ENCODE measurements at places on chromosomes 12 and 14.

GRCh38 chr12:121915841-121916321 is 2.5 kb upstream of the CFAP251 start:
- no peak for DNase-seq

DNA sequence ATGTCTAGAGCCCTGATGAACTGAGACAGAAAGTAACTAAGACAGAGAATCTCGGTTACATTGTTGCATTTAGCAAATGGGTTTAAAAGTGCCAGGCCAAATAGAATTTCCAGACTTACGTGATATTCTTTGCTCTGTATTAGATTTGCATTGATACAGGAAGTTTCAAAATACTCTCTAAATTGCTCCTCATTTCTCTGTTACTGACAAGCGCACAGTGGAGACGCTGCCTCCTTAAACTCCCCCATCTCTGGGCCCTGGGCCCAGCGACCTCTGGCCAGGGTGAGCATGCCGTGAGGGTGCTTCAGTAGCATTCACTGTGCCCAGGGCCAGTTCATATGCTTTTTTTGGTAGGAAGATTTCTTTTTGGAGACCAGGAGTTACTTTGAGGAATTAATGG is 22.9 kb upstream of the EVL start:
- DNase-seq: no peak

DNA sequence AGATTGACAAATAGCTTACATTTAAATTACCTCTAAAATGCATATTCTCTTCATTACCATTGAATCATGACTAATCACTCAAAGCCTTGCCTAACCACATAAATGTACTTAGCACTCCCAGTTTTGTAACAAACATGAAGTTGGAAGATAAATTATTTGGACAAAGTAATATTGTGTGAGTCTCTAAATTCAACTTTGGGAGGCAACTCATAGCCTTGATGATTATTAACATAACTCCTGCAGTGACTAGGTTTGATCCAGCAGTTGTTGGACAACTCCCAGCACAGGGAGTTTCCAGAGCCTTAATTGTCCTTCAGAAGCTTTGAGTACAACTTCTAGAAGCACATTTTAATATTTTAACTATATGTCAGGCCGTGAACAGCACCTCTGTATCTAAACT is 153.4 kb upstream of the PDZRN4 start:
- DNase-seq: no peak

DNA sequence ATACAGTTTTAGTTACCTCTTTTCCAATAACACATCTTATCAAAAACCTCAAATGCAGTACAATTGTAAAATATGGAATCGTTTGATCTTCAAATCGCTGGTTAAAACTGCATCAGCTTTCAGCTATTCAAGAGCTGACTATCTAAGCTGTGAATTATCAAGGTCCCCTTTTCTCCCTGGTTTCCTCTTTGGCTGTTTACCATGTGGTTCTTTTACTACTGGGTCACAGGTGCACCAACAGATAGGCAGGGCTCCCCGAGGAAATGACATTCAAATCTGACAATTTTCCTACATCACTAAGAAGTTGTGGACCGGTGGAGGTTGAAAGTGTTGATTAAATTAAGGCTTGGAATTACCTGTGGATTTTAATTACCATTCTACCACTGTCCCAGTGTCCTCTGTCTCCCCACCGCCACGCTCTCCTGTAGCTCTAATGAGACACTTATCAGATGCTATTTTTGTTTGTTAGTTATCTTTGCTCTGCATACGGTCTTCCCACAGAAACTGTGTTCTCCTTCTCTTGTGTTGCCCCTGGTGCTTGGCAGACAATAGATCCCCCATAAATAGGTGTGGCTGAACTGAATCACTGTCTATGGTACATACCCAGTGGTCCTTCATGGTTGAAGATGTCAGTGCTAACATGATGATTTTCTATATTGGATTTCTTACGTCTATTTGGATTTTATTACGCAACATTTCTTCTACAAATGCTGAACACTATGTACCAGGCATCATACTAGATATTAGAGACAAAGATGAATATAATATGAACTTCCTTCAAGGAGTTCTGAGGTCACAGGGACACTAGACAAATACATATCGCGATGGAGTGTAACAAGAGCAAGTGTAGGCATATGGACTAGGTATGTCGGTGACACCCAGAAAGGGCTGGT is 20.9 kb upstream of the PLXNC1 start:
- DNase-seq: no peak

DNA sequence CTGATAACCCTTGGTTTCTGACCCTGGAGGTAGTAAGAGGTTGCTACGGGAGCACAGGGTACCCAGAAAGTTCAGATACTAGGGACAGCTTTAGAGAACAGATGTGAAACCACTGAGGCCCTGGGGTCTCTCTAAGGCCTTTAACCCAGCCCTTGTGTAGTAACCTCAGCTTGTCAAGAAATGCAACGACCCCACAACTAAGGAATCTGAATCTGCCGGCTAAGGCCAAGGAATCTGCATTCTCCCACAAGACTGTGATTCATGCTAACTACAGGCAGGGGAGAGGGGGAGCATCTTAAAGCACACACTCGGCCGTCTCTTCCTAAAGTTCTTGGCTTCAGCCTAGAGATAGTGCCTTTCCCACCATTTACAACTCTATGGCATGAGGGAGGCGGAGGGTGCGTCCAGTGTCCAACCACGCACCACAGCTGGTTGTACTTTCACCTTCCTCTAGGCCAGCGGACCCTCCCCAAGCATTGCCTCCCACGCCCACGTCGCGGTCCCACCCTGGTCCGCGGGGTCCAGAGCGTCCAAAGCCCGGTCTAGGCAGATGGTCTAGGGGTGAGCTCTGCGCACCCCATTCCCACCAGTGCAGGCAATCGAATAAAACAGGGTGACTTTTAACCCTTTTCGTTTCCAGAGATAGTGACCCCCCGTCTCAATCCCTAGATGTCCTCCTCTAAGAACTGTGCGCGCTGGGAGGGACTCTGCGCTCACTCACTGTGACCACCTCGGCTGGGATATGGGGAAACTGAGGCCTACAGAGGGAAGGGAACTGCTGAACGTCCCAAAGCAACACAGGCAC is 735 bp upstream of the VASH1 start:
- DNase-seq: no peak

DNA sequence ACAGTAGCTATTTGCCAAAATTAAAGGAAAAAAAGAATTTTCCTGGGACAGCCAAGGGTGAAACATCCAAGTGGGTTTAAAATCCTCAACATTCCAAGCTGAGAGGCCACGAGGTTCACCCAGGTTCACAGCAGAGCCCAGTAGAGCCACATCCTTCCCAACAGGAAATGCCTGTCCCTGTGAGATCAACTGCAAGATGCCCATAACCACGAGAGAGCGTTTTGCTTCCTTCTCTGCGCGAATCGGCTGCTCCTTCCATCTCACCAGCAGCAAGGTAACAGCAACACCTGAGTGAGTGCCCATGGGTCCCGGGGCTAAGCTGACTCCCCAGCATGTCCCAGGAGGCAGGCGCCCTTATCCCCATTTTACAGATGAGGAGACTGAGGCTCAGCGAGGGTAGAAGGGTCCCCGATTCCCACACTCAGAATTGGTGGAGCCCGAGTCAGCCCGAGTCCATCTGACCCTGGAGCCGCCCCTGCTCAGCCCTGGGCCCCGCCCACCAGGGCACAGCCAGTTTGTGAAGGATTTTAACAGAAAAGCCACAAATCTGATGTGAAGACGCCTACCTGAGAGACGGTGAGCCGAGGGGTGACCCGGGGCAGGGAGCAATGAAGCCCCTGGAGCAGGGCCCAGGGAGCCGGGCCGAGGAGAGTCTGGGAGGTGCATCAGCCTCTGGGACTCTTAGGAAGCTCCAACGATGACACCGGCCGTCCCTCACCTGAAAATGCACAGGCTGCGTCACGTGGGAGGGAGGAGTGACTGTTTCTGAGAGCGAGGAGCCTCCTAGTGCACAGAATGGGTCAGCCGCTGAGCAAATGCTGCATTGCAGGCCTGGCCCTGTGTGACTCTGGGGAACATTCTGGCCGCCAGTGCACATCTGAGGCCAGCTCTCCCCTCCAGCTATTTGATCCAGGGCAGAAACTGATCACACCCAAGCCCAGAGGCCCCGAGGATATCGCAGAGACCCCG is 236.9 kb upstream of the SFSWAP start:
- no peak for DNase-seq

GRCh38 chr12:124463341-124463921 is 104.0 kb downstream of the NCOR2 start:
- DNase-seq: peak; percentile 91

DNA sequence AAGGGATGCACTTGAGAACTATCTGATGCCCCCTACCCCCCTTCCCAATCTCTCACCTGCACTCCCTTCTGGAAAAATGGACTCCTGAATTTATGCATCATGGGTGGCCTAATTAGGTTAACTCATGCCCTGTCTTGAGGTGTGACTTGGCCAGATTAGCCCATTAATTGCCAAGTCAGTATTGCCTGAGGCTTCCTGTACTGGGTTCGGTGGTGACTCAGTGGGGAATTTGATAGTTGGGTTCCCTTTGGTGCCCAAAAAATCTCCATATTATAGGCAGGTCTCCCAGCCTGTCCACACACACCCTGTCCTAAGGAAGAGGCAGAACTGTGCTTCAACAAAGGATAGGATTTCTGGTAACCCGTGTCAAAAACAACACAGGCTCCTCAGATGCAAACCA is 146.1 kb downstream of the CHST11 start:
- DNase-seq: no peak

Measured in NCI-H2107 (cell line).